ENCODE measurements at places on chromosomes 11 and 22. TPM values are rescaled to one million over a fixed set of nuclear protein-coding genes. Genes with fewer than 3 reads are reported as not detected.

DNA sequence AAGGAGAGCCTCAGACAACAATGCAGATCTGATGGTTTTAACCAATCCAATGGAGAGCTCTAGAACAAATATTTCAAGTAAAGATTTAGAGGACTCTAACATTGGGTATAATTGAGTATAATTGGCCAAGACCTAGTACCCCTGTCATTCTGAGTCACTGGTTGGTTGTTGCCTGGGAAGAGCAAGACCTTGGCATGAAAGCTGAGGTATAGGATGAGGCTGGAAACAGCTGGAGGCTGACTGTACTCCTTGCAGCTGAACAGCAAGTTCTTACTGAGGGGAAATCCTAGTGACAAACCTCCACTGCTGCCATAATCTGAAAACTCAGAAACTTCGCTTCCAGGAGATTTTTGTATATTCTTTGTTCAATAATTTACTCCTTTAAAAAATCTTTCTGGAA, 54.3 kb upstream of the MUC15 start:
- no peak for DNase-seq

GRCh38 chr11:1630271-1630670, 696 bp downstream of the KRTAP5-5 start:
- no peak for DNase-seq

GRCh38 chr22:45072322-45072903, 62.6 kb upstream of the PHF21B start:
- DNase-seq, result no peak

- DNase-seq, result no peak
Observed at GRCh38 chr22:50399751-50400331, 56.7 kb downstream of the PPP6R2 start.

DNA sequence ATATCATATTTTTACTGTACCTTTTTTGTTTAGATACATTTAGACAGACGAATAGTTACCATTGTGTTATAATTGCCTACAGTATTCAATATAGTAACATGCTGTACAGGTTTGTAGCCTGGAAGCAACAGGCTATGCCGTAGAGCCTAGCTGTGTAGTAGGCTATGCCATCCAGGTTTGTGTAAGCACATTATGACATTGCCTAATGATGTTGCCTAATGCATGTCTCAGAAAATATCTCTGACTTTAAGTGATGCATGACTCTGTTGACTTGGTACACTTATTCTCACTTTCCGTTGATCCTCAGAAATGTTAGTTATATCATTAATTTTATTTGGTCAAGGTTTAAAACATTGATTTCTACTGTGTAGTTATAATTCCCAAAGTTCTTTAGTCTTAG, 39.9 kb downstream of the OR2AT4 start:
- DNase-seq, result no peak

DNA sequence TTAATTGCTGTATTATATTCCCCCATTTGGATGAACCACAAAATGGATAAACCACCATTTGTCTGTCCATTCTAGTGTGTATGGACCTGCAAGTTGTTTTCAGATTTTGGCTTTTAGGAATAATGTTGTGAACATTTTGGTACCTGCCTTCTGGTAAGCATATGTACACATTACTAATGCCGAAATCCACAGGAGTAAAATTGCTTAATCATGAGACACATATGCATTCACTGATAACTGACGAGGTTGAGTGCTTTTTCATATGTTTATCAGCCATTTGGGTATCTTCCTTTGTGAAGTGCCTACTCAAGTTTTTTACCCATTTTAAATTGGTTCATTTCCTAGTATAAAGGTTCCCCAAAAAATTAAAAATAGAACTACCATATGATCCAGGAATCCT, 34.2 kb downstream of the OSBP2 start:
- DNase-seq, result no peak

DNA sequence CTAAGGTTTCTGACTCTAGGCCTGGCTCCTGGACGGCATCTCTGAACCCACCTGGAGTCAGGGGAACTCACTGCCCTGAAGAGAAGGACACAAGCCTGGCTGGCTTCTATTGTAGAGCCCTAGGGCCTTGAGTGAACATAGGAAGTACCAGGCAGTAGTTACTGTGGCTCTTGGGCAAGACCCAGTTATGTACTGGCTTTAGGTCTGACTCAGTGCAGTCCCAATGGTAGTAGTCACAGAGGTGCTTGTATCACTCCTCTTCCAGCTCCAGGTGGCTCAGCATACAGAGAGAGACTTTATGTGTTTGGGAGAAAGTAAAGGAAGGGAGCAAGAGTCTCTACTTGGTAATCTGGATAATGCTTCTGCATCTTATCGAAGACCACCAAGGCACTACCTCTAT, 13.9 kb upstream of the PAK1 start:
- no peak for DNase-seq

- no peak for DNase-seq
Observed at GRCh38 chr22:40855979-40856512, 393 bp downstream of the ST13 start.

- DNase-seq, result no peak
Observed at GRCh38 chr22:47044722-47045535, 282.5 kb downstream of the TBC1D22A start.

DNA sequence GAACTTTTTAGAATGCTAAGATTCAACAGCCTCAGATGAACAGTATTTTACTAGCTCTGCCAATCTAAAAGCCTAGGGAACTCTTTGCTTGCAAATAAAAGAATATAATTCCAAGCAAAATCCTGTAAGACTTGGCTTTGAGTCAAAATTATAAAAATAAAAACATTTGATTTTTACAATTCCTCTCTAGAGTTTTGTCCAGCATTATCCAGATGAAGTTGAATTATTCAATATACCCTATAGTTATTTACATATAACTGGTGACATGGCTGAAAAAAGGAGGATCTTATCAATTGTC, 378.3 kb downstream of the ETS1 start:
- DNase-seq, result no peak

The NEFH gene
- 0.15 TPM for total RNA-seq

The DLG2 gene
- 4.7 TPM for total RNA-seq

The TSSK2 gene
- not detected for total RNA-seq

The HBG1 gene
- total RNA-seq, result 2.5 TPM

The SMC1B gene
- not detected for total RNA-seq

The PGGHG gene
- total RNA-seq, result 37.0 TPM

The UPK3A gene
- total RNA-seq, result not detected

The BTG4 gene
- total RNA-seq, result not detected

The OR8D1 gene
- not detected for total RNA-seq

The SCGB1D4 gene
- total RNA-seq, result not detected
